Activated T-helper 17 cell treated with anti-CD3 and anti-CD28 coated beads, Interleukin-2, amount 50 U/mL, for 72 hours (primary cell): ENCODE measurements at places on chromosomes 2 and 18.

GRCh38 chr18:24266131-24266530 lies 127.3 kb downstream of the CABYR start:
- ATAC-seq: no peak

- ATAC-seq: no peak
Measured at GRCh38 chr2:219157396-219157795, 3.2 kb downstream of the NHEJ1 start.

- no peak for ATAC-seq
Measured at GRCh38 chr18:75212751-75213090, 2.1 kb downstream of the TSHZ1 start.

GRCh38 chr2:178403671-178404306 lies 47.2 kb downstream of the PRKRA start:
- peak; percentile 59 for ATAC-seq

DNA sequence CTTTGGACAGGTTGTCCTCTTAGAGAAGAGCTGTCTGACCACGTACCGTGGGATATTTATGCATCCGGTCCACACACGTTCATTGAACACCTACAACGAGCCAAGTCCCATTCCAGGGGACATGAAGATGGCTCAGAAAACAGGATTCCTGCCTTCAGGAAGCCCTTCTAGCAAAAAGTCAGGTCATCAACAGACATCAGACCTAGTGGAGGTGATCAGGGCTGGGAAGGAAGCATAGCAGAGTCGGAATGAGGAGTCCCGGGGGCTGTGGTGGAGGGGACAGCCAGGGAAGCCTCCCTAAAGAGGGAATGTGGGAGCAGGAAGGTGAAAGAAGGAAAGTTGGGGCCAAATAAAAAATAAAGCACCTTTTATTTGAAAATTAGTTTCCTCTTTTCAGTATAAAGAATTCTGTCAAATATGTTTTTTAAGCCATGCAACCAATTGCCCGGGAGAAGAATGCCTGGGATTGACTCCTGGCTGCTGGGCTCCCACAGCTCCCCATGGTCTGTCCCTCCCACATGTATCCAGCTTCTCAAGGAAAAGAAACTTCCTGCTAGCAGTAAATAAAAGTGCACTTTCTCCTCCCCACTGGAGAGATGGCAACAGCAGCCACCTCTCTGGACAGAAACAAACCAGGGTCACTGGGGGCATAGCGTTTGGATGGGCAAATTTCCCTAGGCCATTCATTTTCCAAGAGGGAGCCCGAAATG lies 144.8 kb downstream of the SMAD7 start:
- no peak for ATAC-seq

DNA sequence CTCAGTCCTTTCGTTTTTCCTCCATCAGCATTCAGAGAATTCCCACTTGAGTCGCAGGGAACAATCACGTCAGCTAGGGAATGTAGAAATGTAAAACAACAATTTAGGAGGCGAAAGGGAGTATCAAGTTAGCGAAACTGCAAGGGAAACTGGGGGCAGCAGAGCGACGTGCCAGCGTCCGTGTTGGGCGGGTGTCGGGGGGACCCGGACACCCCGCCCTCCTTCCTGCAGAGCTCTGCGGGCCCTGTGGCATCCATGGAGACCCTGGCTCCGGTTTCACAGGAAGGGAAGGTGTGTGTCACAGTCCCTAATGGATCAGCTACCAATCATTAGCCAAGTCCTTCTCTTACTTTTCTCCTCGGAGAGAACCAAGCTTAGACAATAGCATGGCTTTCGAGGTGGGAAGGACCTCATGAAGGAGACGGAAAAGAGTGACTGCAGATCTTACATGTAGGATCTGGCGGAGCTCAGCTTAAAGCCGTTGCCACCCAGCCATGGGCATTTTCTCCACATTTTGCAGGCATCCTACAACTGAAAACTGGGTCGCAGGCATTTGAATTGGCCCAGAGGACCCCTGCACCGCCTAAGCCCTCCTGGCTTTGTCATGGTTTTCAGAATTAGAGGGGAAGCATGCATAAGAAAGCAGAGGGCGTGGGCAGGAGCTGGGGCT lies 33.7 kb downstream of the SOX11 start:
- ATAC-seq: no peak

GRCh38 chr2:156687715-156688114 lies 251.5 kb downstream of the GPD2 start:
- ATAC-seq: no peak

DNA sequence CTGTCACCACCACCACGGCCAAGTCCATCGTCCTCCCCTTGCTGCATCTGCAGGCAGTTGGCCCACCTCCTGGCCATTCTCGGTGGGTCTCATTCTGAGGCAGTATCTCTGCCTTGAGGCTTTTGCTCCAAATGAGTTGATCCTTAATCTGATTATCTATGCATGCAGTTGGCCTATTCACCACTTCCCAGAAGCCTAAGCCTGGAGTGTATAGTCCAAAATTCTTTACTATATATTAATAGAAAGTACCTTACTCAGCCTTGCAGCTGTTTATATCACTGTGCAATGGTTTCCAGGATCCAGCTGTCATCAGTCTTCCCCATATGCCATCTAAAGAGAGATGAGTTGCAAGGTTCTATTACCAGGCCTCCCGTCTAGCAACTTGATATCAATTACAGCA lies 292.4 kb downstream of the SS18 start:
- ATAC-seq: no peak

GRCh38 chr18:44758861-44759631 lies 78.4 kb downstream of the SETBP1 start:
- ATAC-seq: peak; percentile 91

- ATAC-seq: no peak
Measured at GRCh38 chr2:131046918-131047652, 46.2 kb downstream of the FAM168B start.

DNA sequence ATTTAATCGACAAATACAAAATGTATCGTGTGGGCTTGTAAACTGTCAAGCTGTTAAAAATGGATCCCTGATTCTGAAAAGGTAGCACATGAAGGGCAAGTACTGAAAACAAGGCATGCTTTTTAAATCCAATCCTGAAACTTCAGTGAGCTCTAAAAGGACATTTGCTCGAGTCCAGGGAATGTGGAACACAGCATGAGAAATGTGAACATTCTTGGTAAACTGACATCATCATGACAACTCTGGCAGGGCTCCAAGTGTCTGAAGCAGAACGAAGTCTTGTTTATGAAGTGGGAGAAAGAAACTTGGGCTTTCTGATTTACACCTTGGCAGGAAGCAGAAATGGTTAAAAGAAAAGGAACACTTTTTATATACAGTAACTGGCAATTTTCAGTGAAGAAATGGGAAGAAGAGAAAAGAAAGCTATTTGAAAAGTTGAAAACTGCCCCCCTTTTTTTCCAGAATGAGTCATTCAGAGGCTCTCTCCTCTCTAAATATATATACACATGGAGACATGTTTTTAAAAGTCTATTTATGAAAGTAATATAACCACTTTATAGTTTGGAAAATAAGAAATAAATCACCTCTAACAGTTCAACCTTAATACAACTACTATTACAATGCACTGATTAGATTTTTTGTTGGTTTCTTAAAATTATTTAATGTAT lies 120.8 kb downstream of the GAREM1 start:
- ATAC-seq: no peak

DNA sequence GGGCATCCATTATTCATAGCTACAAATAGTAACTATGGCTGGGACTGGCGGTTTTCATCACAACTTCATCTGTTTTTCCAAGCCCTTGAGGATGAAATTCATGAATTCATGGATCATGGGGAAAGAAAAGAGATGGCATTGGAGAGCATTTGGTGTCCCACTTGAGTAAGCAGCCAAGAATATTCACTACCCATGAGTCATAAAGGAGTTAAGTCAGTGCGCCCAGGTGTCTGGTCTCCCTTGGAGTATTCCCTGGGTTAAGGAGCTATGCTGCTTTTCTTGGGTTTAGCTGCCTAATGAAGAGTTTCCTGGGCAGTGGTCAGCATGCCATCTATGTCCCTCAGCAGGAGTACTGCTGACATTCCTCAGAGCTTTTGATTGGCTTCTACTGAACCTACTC lies 21.3 kb upstream of the LDAH start:
- no peak for ATAC-seq

- ATAC-seq: no peak
Measured at GRCh38 chr2:41992056-41992642, 55.7 kb upstream of the PKDCC start.

DNA sequence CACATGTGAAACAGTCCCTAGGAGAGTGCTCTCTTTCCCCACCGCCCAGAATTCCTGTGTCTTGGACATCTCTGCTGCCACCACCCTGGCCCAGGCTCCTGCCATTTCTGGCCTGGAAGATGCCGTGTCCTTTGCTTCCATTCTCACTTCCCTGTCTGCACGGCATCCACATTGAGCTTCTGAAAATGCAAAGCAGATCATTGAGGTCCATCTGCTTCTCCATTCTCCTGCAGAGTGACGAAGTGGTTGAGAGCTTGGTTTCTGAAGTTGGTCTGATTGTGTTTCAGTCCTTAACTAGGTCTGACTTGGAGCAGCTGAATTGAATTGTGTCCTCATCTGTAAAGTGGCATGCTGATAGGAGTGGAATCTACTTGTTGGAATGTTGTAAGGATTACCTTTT lies 98.7 kb upstream of the MGAT5 start:
- ATAC-seq: no peak

DNA sequence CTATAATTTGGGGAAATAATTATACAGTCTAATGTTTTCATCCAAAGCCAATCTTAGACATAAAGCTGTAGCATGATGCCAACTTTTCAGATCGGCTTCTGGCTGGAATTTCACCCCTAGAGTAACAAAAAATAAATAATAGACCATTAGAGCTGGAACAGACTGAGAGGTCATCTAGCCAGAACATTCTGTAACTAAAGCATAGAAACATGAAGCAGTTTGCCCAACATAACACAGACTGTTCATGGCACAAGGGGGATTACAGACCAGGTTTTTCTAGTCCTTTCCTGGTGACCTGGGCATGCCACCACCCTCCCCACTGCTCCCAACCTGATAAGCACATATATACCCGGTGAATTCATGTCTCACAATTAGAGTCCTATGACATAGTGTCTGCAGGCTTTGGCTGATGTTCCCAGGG lies 116.4 kb upstream of the PPP1CB start:
- ATAC-seq: no peak

DNA sequence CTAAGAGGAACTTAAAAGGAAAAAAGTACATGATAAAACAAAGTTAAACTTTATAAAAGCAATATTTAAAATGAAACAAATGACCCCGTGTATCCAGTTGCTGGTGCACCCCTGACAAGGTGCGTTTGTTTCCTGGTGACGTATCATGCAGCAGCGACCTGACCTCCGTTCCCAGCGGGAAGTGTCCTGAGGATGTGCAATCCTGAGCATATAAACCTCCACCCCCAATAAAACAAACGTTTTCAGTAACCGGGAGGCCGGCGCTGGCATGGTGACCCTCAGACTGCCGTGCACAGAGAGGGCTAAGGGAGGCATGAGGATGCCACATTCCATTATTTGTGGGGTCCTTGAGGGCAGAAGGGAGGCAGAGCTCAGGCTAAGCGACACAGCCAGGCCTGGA lies 14.8 kb downstream of the SLC66A2 start:
- ATAC-seq: no peak

GRCh38 chr2:26864226-26864625 lies 16.3 kb downstream of the DPYSL5 start:
- ATAC-seq: no peak

- no peak for ATAC-seq
Measured at GRCh38 chr18:3225588-3225987, 5.8 kb upstream of the MYOM1 start.

- ATAC-seq: no peak
Measured at GRCh38 chr18:71784777-71785176, 759.4 kb downstream of the CBLN2 start.

DNA sequence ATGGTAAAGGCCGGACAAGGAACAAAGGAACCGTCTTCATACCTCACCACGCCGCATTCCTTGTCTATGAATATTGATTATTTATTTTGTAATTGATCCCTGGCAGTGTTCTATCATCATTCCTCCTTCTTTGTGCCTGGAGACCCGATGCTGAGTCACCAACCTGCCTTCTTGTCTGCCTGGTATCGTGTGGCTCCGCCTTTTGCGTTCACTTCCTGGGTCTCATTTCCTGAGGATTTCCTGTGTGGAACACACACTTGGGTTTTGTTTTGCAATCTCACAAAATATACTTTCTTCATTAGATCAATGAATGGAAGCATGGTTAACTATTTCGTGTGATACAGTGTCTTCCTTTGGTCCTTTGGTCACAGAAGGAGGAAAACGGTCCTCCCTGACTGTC lies 95.5 kb upstream of the SNTG2 start:
- peak; percentile 46 for ATAC-seq

- no peak for ATAC-seq
Measured at GRCh38 chr2:140744379-140744778, 1386.4 kb downstream of the LRP1B start.

- no peak for ATAC-seq
Measured at GRCh38 chr18:79400091-79400590, 4.4 kb downstream of the NFATC1 start.

DNA sequence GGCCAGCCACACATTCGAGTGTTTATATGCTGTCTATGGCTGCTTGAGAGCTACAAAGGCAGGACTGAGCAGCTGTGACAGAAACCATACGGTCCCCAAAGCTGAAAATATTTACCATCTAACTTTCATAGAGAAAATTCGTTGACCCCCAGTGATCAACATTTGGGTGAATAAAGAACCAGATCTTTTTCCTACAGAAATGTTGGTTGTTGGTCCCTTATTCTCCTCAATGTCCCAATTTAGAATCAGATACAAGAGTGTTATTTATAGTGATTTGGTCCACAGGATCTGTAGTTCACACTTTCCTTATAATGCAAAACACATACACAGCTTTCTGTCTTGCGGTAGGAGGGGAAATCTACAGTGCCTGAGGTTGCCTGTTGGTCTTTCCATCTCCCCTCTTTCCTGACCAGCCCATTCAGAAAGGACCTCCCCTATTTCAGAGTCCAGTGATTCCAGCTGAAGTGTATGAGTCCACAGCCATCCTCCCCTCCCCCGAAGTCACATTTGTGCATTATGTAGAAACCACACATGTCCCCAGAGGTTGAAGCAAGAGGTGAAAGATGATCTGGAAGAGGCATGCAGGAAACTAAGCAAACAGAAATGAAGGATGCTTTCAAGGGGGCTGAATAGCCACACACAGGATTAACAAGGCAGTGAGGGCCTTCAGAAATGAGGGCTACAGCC lies 61.9 kb downstream of the SPRED2 start:
- ATAC-seq: no peak

GRCh38 chr18:69265656-69266055 lies 135.0 kb upstream of the DOK6 start:
- no peak for ATAC-seq

GRCh38 chr2:106638043-106638442 lies 150.9 kb downstream of the CD8B2 start:
- ATAC-seq: no peak

GRCh38 chr2:120531365-120531764 lies 185.4 kb downstream of the INHBB start:
- ATAC-seq: no peak

DNA sequence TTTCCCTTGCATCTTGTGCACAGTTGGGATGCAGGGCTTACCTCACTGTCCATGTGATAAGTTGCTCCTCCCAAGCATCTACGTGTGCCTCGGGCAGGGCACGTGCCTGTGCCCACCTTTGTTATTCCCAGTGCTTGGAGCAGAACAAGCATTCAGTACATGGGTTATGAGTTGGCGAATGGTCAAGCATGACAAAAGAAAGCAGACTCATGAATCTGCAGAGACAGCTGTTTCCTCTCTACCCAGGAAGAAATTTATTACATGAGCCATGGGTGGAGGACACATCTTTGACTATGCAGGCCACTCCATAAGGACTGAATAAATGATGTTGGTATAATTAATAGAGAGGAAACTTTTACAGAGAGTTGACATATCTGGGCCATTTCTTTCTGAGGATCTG lies 127.8 kb downstream of the TPGS2 start:
- ATAC-seq: no peak
